ENCODE measurements at places on chromosomes 1 and 21.
A peak's percentile ranks its signal among the peaks of the same experiment; 100 is the strongest.

DNA sequence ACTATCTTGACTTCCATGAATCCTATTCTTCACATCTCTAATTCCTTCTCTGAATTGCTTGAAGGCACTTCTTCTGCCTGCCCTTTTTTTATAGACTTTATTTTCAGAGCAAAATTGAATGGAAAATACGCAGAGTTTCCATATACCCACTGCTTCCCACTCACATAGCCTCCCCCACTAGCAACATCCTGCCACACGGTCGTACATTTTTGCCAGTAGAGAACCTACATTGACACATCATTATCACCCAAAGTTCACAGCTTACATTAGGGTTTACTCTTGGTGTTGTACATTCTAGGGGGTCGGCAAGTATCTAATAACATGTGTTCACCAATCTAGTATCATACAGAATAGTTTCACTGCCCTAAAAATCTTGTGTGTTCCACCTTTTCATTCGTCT, 12.3 kb downstream of the EEIG2 start:
- no peak for DNase-seq

GRCh38 chr1:111937147-111937725, 52.2 kb downstream of the KCND3 start:
- no peak for DNase-seq

DNA sequence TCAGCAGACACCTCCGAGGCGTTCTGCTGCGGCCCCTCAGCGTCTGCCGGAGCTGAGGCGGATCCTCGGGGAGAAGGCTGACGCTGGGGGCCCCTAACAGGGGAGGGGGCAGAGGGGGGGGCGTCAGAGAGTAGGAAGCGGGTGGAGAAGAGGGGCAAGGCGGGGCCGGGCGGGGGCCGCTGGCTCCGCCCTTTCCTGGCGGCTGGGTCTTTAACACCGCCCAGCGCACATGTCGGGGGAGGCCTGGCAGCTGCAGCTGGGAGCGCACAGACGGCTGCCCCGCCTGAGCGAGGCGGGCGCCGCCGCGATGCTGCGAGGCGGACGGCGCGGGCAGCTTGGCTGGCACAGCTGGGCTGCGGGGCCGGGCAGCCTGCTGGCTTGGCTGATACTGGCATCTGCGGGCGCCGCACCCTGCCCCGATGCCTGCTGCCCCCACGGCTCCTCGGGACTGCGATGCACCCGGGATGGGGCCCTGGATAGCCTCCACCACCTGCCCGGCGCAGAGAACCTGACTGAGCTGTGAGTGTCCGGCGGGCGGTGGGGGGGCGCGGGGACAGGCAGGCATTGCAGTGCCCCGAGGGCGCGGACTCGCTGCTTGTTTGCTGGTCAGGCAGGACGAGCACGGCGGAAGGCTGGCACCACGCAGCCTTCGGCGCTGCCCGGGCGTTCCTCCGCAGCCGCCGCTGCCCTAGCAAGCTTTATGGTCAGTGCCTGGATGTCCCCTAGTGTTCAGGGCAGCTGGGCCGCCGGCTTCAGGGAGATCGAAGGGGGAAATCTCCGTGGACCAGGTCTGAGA, at the start of gene NTRK1:
Gene NTRK1 (plus strand): TSS at position 238 of the 796 bp plus-strand sequence. CDS start 70 bp downstream, at position 308.
- peak; percentile 63 for DNase-seq

- no peak for DNase-seq
These were observed 43.5 kb downstream of the UBE2G2 start for GRCh38 chr21:44758141-44758561.

DNA sequence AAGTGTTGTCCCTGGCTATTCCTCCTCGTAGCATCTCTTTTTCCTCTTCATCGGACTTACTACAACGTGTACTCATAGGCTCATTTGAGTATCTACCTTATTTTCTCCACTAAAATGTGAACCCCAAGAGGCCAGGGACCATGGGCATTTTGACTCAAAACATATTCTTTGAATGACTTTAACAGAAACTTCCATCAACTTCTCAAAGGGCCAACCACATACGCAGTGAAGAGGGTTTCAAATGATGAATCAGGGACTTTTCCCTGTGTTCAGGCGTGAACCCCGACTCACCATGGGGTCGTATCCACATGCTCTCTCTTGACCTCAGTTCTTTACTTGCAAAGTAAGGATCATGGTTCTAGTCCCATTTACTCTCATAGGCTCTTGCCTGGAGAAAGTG, 20.2 kb upstream of the GPR137B start:
- DNase-seq = no peak

- DNase-seq = no peak
These were observed 28.2 kb downstream of the GPBP1L1 start for GRCh38 chr1:45658171-45658570.

DNA sequence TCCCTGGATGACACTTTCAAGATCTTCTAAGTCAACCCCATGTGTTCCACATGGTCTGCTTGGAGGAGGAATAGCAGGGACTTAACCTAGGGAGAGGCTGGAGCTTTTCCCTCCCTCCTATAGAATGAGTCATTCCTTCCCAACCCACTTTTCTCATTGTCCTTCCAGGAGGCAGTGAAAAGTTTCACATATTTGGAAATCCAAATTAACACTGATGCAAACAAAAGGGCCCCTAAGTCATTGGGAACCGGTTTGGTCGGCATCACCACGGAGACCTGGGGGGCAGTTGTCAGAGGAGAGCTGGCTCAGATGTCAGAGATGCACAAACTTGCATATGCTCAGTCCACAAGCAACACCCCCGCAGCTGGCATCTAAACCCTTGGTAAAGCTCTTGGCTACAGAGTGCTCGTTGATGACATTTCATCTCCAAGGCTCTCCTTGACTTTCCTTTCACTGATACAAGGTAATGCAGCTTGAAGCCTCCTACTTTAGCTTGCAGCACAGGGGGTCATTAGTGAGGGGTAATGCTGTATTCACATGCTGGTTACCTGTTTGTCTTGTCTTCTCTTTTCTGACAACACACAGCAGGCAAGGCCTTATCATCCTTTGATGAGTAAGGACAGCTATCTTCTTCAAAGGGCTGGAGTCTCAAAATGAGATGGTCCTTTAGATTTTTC, 12.3 kb upstream of the LRRC8D start:
- no peak for DNase-seq

GRCh38 chr1:53655931-53656746, 82.8 kb downstream of the GLIS1 start:
- DNase-seq = no peak

GRCh38 chr1:228006786-228007048, at the start of gene WNT3A:
Gene WNT3A (plus strand): TSS chr1:228006998. CDS start chr1:228007129, 131 bp downstream.
- DNase-seq = no peak

DNA sequence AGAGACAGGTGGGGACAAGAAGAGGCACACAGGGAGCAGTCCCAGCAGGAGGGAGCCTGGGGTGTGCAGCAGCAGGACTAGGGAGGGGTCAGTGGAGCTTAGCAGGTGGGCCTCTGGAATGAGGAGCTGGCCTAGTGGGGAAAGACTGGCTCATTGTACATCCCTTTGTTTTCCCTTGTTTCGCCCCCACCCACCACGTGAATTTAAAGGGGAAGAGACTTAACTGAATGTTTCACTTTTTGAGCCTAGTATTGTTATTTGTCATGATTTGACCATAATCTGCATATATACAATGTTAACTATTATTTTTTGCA, 181.7 kb downstream of the DHRS3 start:
- DNase-seq = no peak

GRCh38 chr1:110119843-110120242, 7.6 kb downstream of the UBL4B start:
- DNase-seq = no peak

DNA sequence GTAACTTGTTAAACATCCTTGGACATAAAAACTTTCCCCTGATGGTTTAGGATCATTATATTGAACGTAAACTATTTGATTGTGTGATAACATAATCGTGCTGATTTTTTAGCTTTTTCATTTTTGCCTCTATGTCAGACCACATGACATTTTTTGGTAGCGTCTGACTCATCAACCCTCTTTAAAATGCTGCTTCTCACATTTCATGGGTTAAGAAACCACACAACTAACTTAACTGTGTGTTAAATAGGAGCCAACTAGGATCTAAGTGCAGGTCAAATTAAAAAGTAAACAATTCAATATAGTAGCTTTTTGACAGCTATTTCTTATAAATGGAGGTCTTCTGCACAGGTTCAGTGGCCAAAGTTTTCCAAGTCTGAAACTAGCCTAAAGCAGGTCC, 9.8 kb downstream of the BTG3 start:
- no peak for DNase-seq

GRCh38 chr1:154974808-154975408, 427 bp downstream of the CKS1B start:
- DNase-seq = peak; percentile 96

DNA sequence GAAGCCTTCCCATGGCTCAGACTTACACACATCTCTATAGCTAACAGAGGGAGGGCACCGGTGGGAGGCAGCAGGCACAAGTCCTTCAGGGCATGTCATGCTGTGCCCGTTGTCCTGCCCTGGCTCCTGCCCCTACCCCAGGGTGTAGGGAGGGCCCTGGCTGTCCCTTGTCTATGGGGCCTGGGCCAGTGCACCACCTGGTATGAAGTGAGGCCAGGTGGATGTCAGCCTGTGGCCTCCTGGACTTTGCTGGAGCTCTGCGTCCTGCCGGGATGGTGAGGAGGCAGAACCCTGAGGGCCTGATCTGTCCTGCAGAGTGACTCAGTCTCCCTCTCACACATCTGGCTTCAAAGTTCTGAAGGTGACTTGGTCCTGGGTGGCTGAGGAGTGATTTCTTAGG, 47.3 kb upstream of the GPR37L1 start:
- DNase-seq = no peak

GRCh38 chr21:38455403-38455802, 42.9 kb downstream of the ERG start:
- DNase-seq = no peak

DNA sequence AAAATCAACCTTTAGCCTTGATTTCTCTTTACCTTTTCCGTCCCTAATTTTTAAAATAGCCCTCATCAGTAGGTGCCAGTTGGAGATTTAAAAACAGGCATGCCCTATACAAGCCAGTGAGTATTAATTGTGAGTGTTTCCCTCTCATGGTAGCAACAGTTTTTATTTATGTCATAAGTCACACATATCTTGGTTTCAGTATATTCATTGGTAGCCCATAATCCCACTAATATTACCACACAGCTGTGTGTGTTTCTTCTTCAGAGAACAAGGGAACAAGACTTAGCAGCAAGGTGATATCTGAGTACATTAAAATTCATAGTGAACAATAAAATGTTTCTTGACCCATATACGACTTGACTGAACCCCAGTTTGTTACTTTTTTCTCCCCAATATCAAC, 68.6 kb upstream of the HSPA13 start:
- DNase-seq = no peak

- DNase-seq = no peak
These were observed 10.1 kb downstream of the MEF2D start for GRCh38 chr1:156490401-156491032.

- DNase-seq = no peak
These were observed 598 bp downstream of the GON4L start for GRCh38 chr1:155856257-155856974.

DNA sequence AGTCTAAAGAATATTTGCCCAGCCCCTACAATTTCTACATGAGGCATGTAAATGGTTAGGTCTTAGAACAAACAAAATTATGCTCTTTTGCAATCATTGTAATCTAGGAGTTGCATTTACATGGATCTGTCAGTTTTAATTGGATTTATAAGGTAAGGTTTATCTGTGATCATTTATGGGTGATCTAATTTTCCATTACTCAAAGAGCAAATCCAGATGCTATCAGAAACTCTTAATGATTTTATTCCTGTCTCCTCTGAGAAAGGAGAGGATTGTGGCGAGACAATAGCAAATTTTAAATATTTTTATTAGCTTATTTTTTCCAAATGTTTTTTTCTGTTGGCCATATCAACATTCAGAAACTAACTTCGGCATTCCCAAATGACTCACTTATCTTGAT, 14.2 kb upstream of the NEGR1 start:
- no peak for DNase-seq

DNA sequence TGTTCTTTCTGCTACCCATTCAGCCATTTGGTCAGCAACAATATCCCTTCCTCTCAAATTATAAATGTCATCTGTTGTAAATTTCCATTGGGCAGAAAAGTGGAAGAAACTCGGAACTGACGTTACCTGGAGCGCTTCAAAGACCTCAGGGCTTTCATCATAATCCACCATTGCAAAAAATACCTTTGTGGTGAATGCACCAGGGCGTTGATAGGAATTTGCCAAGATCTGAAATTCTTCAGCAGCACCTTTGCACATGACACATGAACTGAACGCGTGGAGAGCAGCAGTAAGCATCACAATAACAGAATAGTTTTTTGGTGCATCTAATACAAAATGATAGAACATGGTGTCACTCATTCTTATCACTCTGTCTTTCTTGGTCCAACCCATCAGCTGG, 3.1 kb upstream of the TEKT2 start:
- no peak for DNase-seq

GRCh38 chr1:35488336-35488735, 68.9 kb downstream of the KIAA0319L start:
- DNase-seq = no peak

GRCh38 chr1:200305806-200306205, 104.0 kb downstream of the ZNF281 start:
- DNase-seq = no peak

- DNase-seq = no peak
These were observed 10.4 kb downstream of the SAMSN1 start for GRCh38 chr21:14535702-14536101.

GRCh38 chr1:10980094-10980577, 32.3 kb upstream of the TARDBP start:
- DNase-seq = no peak

DNA sequence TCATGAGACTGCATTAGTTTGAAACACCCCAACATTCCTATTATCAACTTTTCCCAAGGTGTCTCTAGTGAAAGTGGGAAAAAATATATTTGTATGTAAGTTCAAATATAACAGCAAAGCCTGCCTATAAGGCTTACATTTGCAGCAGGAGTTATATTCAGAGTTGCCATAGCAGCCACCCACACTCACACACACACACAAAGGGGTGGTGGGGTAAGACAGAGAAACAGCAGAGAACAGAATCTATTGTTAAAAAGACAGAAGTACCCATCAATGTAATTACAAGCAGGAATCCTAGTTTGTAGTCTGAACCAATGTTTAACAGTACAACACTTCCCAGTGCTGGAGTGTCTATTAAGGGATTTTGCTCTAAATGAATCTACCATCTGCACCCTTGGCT, 55.0 kb downstream of the PLPPR5 start:
- no peak for DNase-seq
